ENCODE measurements at places on chromosomes 2 and 18.

- no peak for DNase-seq
Measured at GRCh38 chr2:100822587-100823248, 2.8 kb downstream of the NPAS2 start.

- no peak for DNase-seq
Measured at GRCh38 chr2:126531029-126531428, 124.9 kb upstream of the GYPC start.

DNA sequence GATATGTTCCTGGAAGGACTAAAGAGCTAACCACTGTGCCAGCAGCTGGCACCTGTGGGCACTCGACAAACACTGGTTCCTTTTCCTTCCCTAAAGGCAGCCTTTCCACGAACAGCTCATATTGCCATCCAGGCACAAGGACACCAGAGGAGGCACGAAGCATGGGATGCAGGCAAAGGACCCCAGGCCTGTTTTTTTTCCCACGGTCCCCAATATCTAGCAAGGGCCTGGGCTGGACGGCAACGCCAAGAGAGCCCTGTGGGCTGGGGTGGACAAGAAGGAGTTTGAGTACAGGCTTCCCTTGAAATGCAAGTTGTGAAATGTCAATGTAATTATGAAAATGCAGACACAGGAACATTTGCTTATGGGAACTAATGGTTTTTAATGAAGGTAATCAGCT, 135.9 kb downstream of the CYP26B1 start:
- DNase-seq: no peak

DNA sequence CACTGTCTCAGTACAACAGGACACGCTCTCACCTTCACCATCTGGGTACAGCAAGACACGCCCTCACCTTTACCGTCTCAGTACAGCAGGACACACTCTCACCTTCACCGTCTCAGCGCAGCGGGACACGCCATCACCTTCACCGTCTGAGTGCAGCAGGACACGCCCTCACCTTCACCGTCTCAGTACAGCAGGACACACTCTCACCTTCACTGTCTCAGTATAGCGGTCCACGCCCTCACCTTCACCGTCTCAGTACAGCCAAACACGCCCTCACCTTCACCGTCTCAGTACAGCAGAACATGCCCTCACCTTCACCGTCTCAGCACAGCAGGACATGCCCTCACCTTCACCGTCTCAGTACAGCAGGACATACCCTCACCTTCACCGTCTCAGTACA, 109.9 kb upstream of the CTDP1 start:
- no peak for DNase-seq

GRCh38 chr2:99682275-99683060, 192.7 kb upstream of the REV1 start:
- DNase-seq: no peak

- DNase-seq: no peak
Measured at GRCh38 chr2:159217676-159218075, 68.8 kb downstream of the WDSUB1 start.

DNA sequence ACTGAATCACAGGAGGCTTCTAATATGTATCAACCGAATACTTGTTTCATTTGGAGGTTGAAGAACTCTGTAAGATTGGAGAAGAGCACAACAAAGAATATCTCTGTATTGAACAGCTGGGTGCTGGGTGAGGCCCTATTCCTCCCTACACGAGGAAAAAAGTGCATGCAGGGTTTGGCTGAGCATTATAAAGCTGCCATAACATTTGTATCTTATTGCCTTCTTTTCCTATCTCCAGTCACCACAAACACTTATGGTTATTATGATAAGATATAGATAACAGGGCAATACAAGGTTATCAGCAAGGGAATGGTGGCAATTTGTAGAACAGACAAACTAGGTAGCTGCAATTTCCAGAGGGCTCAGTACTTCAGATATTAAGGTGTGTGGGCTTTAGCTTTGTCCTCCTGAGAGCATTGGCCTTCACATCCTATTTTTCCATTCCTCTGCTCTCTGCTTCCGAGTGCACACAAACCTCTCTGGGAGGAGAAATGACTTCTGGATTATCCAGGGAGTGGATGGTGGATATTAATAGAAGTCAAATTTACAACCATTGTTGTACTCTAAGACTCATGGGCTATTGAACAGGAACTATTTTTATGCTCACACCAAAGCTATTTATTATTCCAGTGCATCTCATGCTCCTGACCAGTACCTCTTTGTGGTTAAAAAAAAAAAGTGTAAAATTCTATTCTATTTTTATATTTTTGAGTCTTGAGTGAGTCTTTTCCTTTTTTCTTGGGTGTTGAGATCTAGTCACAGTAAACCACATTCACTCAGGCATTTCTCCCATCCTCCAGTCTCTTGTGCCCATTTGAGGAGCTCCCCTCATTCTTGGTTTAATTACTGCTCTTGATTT, 248.4 kb downstream of the ETAA1 start:
- DNase-seq: no peak

DNA sequence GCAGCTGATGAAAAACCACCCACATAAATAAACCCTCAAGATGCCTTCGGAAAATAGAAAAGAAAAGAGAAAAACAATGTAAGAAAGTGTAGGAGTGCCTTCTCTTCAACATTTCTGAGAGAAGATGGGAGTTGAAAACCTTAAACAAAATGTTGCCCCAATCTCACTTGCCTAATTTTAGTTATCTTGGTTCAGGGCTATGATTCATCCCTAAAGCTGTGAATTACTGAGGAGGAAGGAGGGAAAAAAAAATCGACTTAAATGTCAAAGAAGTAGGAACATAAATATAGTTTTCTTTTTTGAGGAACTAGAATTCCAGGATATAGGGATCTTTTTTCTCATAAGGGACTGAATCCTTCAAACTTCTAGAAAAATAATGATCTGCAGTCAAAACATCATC, 360.3 kb downstream of the TGIF1 start:
- no peak for DNase-seq

DNA sequence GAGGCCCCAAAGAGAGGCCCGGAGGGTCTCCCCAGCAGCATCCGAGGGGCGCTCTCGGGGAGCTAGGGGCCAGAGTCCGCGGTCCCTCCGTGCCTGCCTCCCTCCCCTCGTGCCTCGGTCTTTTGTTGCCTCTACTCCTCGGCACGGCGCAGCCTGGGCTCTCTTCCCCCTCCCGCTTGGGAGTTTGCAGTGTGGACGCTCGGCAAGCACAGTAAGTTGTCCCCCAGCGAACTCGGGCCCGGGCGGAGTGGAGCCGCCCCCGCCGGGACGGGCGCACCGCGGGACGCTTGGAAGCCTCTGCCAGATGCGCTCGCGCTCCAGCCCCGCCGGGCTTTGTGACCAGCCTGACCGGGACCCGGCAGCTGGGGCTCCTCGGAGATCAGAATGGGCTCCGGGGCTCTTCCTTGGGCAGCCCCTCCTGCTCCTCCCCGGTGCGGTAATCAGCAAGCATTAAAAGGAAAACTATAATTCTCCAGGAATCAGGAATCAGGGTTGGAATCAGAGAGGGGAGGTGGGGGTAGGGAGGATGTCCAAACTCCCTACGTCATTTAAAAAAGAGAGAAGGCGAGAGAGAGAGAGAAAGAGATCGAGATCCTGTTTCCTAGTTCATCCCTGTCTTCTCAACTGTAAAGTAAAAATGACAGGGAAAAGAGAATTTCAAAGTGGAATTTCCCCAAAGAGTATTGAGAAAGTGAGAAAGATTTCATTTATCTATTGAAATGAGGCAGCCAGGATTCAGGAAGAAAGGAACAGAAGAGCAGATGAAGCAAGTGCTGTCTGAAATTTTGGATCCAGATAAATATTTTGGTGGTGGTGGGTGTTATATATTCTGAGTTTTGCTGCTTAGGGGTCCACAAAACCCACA, 786 bp upstream of the TMEM200C start:
- DNase-seq: no peak

DNA sequence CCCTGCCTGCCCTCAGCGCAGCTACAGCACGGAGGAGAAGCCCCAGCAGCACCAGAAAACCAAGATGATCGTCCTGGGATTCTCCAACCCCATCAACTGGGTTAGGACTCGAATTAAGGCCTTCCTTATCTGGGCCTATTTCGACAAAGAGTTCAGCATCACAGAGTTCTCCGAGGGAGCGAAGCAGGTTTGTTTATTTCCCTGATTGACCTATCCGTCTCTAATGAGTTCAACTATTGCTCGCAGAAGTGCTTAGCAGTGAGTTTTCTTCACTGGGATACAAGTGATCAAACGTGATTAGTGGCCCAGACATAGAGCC, 639 bp downstream of the MAIP1 start:
- no peak for DNase-seq

DNA sequence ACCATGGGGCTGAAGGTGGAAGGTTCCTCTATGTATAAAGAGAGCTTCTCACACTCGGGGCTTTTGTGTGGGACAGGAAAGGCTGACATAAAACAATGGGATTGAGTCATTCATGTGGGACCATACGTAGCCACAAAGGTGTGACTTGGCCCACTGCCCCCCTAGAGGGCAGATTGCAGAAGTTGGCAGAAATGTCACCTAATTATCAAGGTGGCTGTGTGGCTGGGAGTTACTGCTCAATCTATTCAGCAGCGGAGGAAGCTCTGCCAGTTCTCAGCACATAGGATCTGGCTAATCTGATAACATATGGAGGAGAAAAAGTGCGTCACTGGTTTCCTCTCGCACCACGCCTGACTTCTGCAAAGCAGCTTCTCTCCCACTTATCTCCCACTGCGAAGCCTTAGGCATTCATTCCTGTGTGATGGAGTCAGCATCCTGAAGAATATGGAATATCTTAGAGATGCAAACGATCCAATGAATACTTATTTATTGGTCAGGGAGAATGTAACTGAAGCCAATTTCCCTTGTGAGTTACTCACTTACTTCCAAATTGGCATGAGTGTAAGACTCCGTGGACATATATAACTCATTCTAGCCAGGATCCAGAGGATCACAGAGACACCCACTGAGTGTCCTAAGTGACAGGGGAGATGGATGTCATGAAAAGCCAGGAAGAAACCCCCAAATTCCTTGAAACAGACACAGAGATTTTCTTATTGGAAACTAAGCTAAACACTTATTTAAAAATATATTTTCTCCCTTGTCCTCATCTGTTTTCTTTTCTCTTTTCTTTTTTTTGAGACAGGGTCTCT, 344.8 kb downstream of the TGIF1 start:
- no peak for DNase-seq

GRCh38 chr2:201759567-201759966, 21.2 kb downstream of the ALS2 start:
- no peak for DNase-seq

DNA sequence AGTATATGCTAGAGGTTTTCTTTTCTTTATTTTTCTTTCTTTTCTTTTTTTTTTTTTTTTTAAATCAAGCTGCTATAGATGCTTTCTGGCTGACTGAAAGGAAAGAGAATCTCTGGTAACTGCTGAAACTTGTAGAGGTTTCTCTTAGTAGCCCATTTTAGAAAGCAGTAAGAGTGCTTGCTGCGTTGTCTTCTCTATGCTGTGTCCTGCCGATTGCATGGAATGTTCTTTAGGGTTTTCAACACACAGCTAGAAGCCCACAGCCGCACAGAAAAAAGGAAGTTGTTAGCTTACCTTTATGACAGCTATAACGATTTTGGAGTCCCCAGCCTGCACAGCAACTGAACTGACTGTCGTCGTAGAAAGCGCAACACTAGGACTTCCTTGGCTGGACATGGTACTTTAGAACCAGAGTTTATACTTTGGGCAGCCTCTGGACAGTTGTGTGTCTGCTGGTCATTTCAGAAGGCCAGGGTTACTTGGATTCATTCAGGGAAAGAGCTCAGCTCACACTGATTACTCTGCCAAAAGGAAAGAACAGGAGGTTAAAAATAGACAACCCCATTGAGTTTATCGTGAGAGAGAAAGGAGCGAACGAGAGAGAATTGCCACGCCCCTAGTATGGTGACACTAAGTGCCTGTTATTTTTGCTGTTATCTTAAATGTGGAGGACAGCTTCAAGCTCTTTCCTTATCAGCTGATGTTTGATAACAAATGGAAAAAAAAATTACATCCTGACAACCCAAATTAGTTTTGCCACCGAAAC, at the start of gene CCDC141:
Gene CCDC141 (minus strand): TSS at position 592 of the 766 bp plus-strand sequence. CDS start 196 bp downstream, at position 396.
- no peak for DNase-seq

DNA sequence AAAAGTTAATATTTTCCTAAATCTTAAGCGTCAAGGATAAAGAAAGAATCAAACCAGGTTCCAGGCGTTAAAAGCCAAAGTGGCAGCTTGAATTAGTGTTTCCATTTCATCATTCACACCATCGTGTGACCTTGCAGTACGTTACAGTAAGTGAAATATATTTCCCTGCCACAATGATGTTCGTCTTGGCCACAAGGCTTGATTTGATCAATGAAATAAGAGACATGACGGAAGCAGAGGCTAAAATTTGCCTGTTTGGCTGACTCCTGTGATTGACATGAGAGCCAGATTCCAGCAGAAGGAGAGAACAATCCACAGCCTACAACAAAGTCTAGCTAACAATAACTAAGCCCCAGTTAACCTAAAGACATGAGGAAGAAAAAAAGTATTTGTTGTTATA, 62.0 kb downstream of the ASXL2 start:
- DNase-seq: no peak

GRCh38 chr2:73939419-73939818, 12.7 kb downstream of the DGUOK start:
- DNase-seq: no peak

DNA sequence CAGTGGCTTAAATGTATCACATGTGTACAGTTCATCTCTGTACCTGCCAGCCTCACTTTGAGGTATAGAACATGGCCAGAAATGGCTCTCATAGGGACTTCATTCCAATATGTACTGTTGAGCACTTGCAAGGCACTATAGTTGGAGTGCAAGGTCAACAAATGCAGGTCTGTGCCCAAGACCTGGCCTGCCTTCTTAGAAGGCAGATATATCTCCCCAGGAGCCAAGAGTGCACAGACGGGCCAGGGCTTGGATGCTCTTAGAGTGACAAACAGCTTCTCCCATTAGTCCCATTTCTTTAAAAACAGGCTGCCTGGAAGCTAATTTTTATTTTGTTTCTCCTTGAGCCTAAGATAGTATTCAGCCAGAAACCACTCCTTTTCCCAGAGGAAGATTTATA, 7.3 kb downstream of the TEX261 start:
- DNase-seq: no peak

GRCh38 chr2:231674587-231675338, 33.6 kb upstream of the PTMA start:
- no peak for DNase-seq

- DNase-seq: no peak
Measured at GRCh38 chr2:70671092-70671675, 96.8 kb downstream of the ADD2 start.

GRCh38 chr2:223886726-223887125, 49.3 kb upstream of the AP1S3 start:
- no peak for DNase-seq

GRCh38 chr2:102356381-102356712, 751 bp downstream of the IL18R1 start:
- no peak for DNase-seq

- DNase-seq: no peak
Measured at GRCh38 chr2:210363261-210363660, 48.3 kb upstream of the MYL1 start.

GRCh38 chr2:24083567-24084385, 858 bp downstream of the TP53I3 start:
- no peak for DNase-seq

- DNase-seq: no peak
Measured at GRCh38 chr2:97963079-97963406, 32.7 kb downstream of the TMEM131 start.
